ENCODE measurements at places on chromosomes 2 and 18.

- DNase-seq: no peak
Observed at GRCh38 chr2:138782383-138782782, 2.2 kb upstream of the NXPH2 start.

DNA sequence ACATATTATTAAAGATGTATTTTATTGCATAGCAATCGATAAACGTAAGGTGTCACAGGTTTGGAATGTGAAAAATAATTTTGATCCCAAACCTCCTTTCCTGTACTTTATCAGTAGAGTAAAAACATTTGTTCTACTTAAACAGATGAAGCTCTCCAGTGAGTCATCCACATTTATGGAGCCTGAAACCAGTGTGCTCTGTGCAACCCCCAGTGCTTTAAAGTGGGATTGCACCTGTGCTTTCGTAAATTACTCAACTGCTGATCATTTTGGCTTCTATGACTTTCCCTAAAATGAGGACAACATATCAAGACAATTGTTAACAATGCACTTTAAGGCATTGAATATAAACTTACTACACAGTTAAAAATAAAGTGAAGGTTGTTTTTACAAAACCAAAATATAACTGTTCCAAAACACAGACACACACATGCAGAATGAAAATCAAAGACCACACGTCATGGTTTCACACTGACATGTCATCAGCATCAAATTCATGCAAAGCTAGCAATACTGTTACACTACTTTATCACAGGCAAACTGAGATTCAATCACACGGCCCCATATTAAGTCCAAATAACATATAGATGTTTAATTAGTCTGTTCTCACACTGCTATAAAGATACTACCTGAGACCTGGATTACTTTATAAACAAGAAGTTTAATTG lies 9.7 kb downstream of the TMEM18 start:
- peak; percentile 62 for DNase-seq

- DNase-seq: peak; percentile 68
Observed at GRCh38 chr18:2932247-2933181, 80.4 kb downstream of the LPIN2 start.

DNA sequence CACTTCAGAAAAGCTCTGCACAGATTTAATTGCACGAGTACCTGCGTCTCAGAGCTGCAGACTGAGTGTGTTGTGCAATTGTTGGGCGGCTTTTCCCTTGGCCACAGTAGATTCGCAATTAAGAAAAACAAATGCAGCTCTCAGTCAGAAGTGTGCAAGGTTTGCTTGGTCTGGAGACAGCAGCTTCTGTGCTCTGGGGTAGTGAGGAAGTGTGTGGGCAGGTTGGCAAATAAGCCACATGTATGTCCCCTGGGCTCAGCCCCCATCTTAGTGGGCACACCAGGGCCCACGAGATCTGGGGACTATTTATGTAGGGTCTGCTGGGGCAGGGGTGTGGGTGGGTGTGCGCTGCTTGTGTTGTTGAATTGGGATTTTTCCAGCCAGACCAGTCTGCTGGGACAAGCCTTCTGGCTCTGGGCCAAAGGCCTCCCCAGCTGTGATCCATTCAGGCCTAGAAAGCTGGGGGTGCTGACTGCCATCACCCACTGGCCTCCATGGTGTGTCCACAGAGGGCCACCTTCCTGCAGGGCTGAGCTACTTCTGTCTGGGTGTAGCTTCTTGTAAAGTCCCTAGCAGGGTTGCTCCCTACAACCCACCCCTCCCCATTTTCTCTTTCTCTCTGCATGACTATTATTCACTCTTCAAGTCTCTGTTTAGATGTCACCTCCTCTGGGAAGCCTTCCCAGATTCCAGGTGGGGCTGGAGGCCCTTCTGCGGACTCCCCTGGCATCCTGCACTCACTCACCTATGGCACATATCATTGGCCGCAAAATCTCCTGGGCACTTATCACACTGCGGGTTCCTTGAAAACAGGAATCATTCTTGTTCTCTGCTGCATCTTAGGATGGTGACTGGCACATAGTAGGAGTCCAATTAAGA lies 67.8 kb downstream of the ODC1 start:
- no peak for DNase-seq

- DNase-seq: no peak
Observed at GRCh38 chr18:56913941-56914340, 232.9 kb upstream of the BOD1L2 start.

All from fibroblast of skin of right biceps (primary cell).